Trophoblast cell (in vitro differentiated cells and primary cell): ENCODE measurements at places on chromosomes 4 and X.
A peak's percentile ranks its signal among the peaks of the same experiment; 100 is the strongest.

DNA sequence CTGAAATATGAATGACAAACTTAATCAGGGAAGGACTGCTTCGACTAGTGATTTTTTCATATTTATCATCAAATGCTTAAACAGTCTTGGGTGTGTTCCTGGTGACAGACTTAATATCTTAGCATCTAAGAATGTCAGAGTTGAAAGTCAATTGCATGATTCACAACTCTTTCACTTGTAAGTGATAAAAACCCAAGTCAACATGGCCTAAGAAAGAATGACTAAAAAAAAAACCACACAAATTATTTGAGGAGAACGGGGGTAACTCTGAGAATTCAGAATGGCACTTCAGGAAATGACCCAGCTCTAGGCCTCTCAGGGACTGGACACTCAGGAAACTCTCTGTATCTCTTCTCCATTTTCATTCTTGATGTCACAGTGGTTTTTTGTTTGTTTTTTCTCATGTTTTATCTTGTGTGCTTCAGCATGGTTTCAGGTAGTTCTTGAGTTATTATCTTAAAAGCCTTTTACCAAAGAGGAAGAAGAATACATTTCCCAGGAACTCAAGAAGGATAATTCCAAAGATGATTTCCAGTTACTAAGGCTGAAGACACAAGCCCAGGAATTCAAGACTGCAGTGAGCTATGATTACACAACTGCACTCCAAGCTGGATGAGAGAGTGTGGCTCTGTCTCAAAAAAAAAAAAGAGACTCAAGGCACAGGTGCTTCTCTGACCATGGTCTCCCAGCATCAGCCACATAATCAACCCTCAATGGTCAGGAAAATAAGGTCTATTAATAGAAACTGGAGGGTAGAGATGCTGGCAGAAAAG is 1697.8 kb upstream of the IGFBP7 start:
- H3K4me3 ChIP-seq = no peak overlapping the region
- no peaks in the 10 kb centered on the region for H3K36me3 ChIP-seq
- peak; percentile 28 for DNase-seq
- peak overlapping the region; percentile 41 for H3K27ac ChIP-seq

DNA sequence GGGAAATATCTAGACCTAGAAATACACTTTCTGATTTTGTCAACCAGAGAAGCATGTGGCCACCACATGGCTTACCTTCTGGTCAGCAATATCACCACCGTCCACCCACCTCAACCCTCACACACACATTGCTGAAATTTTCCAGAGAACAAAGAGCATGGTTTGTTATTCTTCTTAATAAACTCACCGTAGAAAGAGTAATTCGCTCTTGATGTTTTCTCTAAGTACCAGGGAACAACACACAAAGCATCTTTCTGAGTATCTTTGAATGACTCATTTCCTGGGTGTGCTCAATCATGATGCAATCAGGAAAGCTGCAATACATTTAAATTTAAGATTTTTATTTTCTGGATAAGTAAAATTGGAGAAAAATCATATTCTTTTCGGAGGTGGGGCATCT is 24.7 kb upstream of the LRAT start:
- no peaks in the 10 kb centered on the region for H3K36me3 ChIP-seq
- DNase-seq = no peak
- no peaks in the 10 kb centered on the region for H3K27me3 ChIP-seq
- H3K4me3 ChIP-seq = no peak overlapping the region

DNA sequence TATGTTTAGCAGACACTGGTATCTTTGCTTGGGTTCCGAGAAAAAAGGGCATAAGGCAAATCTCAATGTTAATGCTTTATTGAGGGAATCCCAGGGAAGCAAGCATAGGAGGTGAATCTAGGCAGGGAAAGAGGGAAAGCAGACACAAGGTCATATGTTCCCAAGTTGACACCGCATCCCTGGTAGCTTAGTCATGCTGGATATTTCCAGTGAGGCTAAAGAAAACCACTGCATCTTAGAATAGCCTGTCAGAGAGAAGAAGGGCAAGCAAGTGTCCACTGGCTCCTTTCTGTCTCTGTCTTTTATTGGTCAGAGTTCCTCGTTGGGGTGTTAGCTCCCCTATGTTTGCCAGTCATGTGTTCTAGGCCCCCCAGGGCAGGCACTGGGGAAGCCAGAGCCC is 104.7 kb downstream of the NKX6-1 start:
- H3K4me1 ChIP-seq = no peaks in the 10 kb centered on the region
- no peaks in the 10 kb centered on the region for H3K36me3 ChIP-seq
- H3K27ac ChIP-seq = no peak overlapping the region
- H3K4me3 ChIP-seq = no peak overlapping the region
- no peaks in the 10 kb centered on the region for H3K27me3 ChIP-seq
- no peak for DNase-seq

DNA sequence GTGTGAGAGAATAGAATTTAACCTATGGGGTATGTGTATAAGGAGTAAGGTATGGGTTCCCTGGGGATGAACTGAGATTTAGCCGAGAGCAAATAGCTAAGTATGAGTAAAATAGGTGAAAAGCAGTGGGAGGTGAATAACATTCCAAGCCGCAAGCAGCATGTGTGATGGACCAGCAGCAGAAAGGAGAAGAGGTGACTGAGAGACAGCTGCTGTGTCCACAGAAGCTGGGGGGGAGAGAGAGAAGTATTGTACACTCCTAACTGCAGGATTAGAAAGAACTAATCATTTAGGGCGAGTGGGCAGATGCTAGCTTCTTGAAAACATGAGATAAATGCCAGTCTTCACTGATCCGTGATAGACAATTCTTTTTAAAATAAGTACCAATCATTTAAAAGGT is 296.0 kb downstream of the KLHL4 start:
- H3K36me3 ChIP-seq = no peaks in the 10 kb centered on the region
- no peaks in the 10 kb centered on the region for H3K27me3 ChIP-seq
- H3K4me1 ChIP-seq = no peaks in the 10 kb centered on the region
- H3K27ac ChIP-seq = no peak overlapping the region
- peak; percentile 64 for DNase-seq

DNA sequence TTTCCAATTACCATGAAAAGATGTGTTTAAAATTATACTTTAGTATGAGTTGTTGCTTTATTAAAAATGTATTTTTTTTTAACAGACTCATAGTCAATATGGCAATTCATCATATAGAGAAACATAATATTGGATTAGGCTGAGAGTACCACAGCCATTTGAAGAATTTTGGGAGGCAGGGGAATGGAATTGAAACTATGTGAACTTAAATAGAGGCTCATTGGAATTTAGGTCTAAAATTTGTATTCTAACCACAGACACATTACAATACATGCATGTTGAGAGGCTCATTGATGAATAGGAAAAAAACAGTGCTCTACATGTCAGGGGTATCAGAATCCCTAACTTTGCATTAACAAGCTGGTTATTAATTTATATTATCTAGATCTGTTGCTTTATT is 269.6 kb downstream of the DKK2 start:
- H3K36me3 ChIP-seq = no peaks in the 10 kb centered on the region
- DNase-seq = no peak
- no peaks in the 10 kb centered on the region for H3K27me3 ChIP-seq
- H3K4me1 ChIP-seq = no peaks in the 10 kb centered on the region
- H3K4me3 ChIP-seq = no peak overlapping the region

GRCh38 chr4:40702137-40702799 is 47.5 kb upstream of the NSUN7 start:
- DNase-seq = no peak
- H3K36me3 ChIP-seq = no peaks in the 10 kb centered on the region
- H3K4me1 ChIP-seq = no peaks in the 10 kb centered on the region
- H3K27me3 ChIP-seq = no peaks in the 10 kb centered on the region
- H3K4me3 ChIP-seq = no peak overlapping the region
- no peak overlapping the region for H3K27ac ChIP-seq

DNA sequence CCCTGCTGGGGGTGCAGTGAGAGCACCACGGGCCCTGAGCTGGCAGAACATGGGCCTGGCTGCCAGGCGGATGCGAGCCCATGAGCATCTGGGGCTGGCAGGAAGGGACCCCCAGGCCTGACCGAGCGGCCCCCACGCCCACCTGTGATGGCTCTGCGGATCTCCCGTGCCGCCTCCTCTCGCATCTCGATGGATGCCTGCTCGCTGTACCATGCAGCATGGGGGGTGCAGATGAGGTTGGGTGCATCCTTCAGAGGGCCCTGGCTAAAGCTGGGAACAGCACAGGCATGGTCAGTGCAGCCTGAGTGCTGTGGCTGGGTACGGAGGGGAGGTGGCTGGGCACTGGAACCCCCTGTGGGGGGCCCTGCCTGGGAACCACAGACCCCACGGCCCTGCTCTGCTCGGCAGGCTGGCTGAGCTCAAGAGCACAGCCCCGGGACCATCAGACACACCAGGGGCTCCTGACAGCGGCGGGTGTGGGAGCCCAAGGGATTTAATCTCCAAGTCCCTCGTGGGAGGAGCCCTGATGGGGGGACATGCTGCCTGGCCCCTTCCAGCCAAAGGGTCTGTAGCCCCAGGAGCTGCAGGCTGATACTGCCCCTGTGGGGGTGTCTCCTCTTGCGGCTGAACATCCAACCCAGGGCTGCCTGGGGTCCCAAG is 35.5 kb downstream of the CTBP1 start:
- no peak overlapping the region for H3K27ac ChIP-seq
- H3K27me3 ChIP-seq = no peaks in the 10 kb centered on the region
- no peak overlapping the region for H3K4me3 ChIP-seq
- no peak for DNase-seq

DNA sequence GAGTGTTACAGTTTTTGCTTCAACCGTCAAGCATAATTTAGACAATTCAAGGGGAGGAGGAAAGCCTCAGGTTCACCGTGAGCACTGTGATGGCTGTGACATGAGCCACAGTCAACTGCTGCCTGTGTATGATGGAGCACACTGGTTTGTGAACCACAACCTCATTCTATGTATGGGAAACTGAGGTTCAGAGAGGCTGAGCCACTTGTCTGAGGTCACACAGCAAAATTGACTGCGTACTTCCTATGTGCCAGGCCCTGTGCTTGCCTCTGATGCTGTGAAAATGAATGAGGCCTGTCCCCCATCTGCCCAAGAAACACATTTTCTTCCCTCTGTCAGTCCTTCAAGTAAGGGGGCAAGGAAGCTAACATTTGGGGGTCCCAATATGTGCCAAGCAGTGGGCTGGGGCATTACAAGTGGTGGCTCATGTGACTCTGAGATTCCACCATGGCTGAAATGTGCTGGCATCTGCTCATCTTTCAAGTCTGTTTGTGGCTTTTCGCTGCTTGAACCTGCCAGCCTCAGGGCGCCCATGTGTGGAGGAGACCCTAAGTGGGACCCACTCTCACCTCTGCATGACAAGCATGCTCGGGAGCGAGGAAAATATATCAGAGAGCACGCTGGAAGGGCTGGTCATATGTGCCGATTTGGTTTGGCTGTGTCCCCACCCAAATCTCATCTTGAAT is 79.7 kb downstream of the ADRA2C start:
- DNase-seq = no peak
- no peaks in the 10 kb centered on the region for H3K27me3 ChIP-seq
- H3K4me1 ChIP-seq = no peaks in the 10 kb centered on the region
- H3K36me3 ChIP-seq = no peaks in the 10 kb centered on the region

DNA sequence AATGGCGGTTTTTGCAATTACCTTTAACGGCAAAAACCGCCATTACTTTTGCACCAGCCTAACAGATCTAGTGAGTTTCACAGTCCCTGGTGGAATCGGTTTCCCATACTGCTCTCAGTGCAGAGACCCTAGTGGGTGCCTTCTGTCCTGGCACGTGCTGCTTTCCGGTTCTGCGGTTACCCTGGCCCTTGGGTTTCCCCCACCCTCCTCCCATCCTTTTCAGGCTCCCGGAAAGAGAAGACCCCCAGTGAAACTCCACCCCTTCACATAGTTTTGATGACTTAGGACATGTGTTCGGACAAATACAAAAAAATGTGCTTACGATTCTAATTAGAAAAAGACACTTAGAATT is 36.9 kb downstream of the NLGN3 start:
- H3K4me3 ChIP-seq = no peak overlapping the region
- H3K4me1 ChIP-seq = peaks cover 4% of the 10 kb centered on the region

- no peak for DNase-seq
- H3K36me3 ChIP-seq = no peaks in the 10 kb centered on the region
- H3K4me3 ChIP-seq = no peak overlapping the region
- H3K27ac ChIP-seq = no peak overlapping the region
Observed at GRCh38 chr4:20639346-20639745, 60.9 kb upstream of the PACRGL start.

DNA sequence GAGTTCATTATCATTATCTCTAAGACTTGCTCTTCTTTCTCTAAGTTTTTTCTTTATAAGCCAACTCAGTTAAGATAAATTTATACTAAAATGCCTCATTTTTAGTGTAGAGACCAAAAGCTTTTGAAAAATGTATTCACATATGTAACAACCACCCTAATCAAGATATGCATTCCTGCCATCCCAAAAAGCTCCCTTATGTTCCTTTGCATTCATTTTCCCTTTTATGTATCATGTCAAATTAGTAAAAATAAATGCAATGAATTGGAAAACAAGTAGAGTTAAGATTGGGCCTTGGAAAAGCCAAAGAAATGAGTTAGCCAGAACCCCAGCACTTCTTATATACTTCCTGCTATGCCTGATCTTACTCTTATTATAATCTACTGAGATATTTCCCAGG is 62.2 kb downstream of the NPY2R start:
- no peak overlapping the region for H3K4me3 ChIP-seq
- H3K27me3 ChIP-seq = no peaks in the 10 kb centered on the region
- no peak overlapping the region for H3K27ac ChIP-seq
- no peaks in the 10 kb centered on the region for H3K4me1 ChIP-seq

- H3K27me3 ChIP-seq = no peaks in the 10 kb centered on the region
- no peak overlapping the region for H3K4me3 ChIP-seq
- no peak for DNase-seq
- H3K27ac ChIP-seq = no peak overlapping the region
- no peaks in the 10 kb centered on the region for H3K36me3 ChIP-seq
Observed at GRCh38 chr4:85901500-85901899, 426.6 kb downstream of the ARHGAP24 start.

DNA sequence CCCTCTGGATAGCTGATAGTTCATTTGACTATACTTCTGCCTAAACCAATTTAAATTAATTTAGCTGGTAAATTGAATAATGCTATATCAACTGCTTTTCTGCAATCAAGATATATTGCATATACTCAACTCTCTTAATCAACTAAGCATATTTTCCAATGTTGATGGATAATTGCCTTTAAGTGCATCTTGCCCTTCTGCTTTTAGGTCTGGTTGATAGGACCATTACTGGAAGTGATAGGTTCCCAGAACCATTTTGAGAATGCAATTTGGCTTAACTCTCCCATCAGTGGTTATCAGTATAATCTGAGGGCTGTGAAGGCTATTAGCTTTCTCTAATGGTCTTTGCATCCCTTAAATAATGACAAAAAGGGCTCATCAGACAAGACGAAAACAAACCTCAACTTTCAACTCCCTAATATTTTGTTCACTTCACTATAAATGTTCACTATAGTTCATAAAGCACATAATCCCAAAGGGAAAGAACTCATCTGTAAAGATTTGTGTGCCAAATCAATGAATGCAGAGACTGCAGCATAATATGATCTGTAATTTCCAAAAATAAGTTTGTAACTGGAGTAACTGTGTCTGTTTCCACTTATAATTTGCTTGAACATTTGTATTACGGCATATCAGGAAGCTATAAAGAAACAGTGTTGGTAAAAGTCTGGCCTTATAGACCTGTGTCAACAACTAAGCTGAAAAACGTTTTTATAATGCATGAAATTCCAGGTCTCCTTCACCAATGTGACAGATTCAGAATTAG is 273.6 kb downstream of the FBXO8 start:
- DNase-seq = no peak
- H3K36me3 ChIP-seq = no peaks in the 10 kb centered on the region
- no peak overlapping the region for H3K27ac ChIP-seq
- no peaks in the 10 kb centered on the region for H3K4me1 ChIP-seq
- H3K27me3 ChIP-seq = no peaks in the 10 kb centered on the region
- no peak overlapping the region for H3K4me3 ChIP-seq
